ENCODE measurements at places on chromosomes 13 and 19.

GRCh38 chr19:18438331-18439024 lies 545 bp upstream of the ISYNA1 start:
- no peak for DNase-seq

- no peak for DNase-seq
Observed at GRCh38 chr19:39970425-39970674, 615 bp upstream of the PSMC4 start.

- DNase-seq = no peak
Observed at GRCh38 chr13:51237386-51237785, 15.2 kb downstream of the FAM124A start.

DNA sequence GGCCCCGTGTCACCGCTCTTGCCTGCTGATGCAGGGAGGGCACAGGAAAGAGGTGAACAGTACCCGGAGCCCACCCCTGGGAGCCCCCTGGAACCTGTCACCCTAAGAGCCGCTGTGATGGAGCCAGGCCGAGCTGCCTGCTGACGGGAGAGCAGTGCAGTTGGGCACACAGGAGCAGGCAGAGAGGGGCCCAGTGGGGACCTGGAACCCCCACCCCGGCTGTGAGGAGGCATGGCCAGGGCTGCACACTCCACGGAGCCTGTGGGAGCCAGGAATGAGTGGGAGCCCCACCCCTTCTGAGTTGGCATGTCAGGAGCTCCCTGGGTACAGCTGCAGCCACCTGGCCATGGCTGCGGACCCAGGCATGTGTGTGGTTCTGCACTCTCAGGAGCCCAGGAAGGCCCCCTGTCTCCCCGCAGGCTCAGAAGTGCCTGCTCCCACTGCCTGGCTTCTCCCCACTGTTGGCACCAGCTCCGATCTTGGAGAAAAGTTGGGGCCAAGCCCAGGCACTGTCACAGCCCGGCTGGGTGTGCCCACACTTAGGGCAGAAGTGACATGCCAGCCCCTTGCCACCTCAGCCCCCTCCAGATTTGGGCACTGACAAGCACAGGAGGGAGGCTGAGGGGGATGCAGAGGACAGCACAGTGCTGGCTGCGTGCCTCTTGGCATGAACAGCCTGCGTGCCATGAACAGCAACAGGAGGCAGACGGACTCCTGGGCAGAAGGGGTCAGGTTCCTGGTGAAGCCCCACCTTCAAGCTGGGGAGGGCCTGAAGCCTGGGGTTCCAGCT lies 6.3 kb downstream of the CFAP97D2 start:
- DNase-seq = no peak

GRCh38 chr19:50626011-50626410 lies 13.7 kb downstream of the SYT3 start:
- DNase-seq = no peak

- no peak for DNase-seq
Observed at GRCh38 chr13:83691966-83692365, 190.3 kb downstream of the SLITRK1 start.

GRCh38 chr13:23372264-23372906 lies 61.1 kb downstream of the SACS start:
- DNase-seq = no peak

DNA sequence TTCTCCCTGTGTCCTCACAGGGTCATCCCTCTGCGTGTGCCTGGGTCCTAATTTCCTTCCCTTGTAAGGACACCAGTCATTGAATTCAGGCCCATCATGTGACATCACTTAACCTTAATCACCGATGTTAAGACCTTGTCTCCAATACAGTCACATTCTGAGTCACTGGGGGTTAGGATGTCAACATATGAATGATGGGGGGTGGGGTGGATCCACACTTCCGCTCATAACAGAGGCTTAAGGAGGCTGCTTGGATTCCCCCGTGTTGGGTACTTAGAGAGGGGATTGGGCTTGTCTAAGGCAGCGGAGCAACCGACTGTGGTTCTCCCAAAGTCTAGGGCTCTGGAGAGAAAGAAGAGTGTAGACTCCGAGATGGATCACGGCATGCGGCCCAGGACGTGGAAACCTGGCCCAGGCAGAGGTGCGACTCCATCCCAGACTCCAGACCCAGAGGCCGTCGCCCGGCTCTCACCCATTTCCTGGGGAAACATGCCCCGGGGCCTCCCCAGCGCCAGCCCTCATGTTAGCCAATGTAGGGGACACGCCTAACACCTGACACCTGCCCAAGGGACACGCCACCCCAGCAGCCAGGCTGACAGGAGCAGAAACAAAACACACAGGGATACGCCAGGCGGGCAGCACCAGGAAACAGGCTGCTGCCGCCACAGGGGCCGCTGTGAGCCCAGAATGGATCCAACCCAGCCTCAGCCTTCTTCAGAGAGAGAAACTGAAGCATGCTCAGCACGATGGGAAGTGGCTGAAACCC lies 17.1 kb upstream of the IGLON5 start:
- no peak for DNase-seq

- no peak for DNase-seq
Observed at GRCh38 chr19:14363183-14364097, 17.8 kb upstream of the ADGRE5 start.

DNA sequence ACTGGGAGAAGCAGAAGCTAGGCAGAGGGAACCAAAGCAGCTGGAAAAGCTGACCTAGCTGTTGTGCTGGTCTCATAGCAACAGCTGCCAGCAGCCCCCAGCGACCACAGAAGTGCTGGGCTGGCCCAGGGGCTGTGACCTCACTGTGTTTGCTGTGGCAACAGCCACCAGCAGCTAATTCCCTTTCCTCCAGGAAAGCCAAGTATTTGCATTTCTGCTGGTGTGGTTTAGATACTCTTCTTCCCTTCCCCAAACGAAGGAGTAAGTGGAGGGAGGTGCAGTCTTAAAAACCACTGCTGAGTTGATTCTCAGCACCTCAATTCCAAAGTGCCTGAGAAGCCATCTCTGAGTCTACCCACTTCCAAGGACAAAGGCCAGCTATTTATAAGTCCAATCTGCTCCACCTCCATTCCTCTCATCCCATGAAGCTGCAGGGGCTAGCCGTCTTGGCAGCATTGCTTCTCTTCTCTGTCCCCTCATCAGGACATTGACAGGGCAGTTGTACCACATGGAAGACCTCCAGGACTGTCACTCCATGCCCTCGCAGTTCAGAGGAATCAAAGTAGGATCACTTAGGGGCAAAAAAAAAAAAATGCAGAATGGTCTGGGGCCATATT lies 11.5 kb upstream of the CCDC97 start:
- DNase-seq = peak; percentile 35
